ENCODE measurements at places on chromosomes 16 and 17. TPM values are rescaled to one million over a fixed set of nuclear protein-coding genes. Genes with fewer than 3 reads are reported as not detected.

YPEL3 gene
- total RNA-seq = 45.7 TPM

SLFN14 gene
- total RNA-seq = not detected

PMFBP1 gene
- 3.9 TPM for total RNA-seq

ASGR1 gene
- total RNA-seq = 11.1 TPM

SOST gene
- total RNA-seq = 0.42 TPM

CDC6 gene
- total RNA-seq = 38.5 TPM

DNASE1L2 gene
- 1.7 TPM for total RNA-seq
